ENCODE measurements at places on chromosomes 5 and 9.

GRCh38 chr5:37112383-37112991 is 136.7 kb downstream of the CPLANE1 start:
- no peak for DNase-seq

DNA sequence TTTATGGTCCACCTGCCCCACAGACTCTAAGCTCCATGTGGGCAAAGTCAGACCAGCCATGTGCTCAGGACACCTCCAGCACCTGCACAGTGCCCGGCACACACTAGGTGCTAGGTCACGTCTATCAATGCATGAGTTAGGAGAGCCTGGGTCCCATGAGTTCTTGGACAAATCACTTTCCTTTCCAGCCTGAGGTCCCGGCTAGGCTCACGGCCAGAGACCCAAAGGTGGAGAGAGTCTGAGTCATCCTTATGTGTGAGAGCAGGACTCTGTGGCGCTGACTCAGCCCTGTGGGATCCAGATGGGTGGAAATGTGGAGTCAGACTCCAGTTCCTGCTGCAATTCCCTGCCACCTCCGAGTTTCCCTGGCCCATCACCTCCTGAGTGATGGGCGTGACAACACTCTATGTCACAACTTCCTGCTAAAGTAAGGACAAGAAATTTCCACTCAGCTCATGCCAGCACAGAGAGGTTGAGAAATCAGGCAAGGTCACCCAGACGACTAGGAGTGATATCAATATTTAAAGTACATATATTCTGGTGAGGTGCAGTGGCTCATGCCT is 2.5 kb upstream of the ST6GALNAC4 start:
- no peak for DNase-seq

GRCh38 chr5:21858441-21858840 is 994.7 kb downstream of the CDH12 start:
- no peak for DNase-seq

- no peak for DNase-seq
These were observed 88.6 kb upstream of the AGXT2 start for GRCh38 chr5:35136386-35136785.

- DNase-seq: no peak
These were observed 1227.2 kb upstream of the WWC1 start for GRCh38 chr5:167064198-167064776.

- no peak for DNase-seq
These were observed 209.7 kb upstream of the NUDT12 start for GRCh38 chr5:103772248-103772647.

DNA sequence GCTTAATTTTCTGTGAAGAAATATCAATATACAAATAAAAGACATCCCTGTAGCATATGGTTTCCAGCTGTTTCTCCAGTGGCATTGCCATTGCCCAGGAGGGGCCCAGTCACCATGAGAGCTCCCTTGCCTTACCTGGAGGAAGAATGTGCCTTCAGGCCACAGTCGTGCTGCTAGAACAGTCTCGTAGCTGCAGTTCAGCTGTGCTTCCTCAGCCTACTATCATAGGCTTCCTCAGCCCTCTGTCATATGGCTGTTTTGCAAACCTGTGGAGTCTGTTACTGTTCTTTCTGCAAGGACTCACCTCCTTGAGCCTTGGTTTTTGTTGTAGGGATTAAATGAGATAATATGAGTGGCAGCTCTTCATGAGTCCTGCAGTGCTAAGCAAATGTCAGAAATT is 67.6 kb downstream of the RCL1 start:
- no peak for DNase-seq

DNA sequence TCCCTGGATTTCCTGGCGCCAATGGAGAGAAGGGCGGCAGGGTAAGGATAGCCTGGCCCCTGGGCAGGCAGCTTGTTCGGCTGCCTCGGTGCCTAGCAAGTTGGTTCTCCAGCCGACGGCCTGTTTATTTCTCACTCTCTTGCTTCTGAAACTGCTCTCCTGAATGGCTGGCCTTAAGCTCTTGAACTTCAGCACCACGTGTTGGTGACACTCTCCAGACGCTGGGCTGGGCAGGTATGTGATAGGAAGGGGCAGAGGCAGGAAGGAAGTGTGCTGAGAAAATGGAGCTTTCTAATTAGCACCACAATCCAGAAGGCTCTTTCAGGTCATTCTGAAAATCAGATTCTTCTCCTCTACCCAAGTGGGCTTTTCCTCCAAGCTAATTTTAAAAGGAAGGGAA is 91.4 kb upstream of the FCN2 start:
- no peak for DNase-seq

GRCh38 chr5:73780302-73781080 is 154.5 kb downstream of the ARHGEF28 start:
- no peak for DNase-seq

DNA sequence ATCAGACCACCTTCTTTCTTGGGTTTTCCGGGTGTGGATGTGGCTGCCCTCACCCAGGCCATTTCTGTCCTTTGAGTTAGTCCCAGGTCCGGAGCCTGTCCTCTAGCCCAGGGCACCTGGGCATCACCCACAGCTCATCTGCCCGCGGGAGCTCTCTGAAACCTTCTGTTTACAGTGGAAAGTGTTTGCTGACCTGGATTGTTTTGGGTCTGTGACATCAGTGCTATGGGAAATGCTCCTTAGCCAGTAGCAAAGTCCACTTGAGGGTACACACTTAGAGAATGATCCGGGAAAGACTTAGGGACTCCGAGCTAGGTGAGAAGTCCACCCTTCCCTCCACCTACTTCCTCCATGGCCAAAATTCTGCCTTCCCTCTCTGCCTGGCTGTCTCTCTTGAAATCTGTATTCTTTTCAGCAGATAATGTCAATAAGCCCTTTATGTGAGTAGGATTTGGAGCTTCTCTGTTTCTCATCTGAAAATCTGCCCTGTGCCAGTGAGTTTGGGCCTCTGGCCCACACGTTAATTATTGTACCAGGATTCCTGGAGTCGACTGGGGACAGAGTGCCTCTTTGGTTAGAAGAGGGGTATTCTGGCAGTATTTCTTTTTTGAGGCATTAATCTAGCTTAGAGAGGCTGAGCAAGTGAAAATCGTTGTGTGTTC is 19.9 kb downstream of the ABLIM3 start:
- no peak for DNase-seq

GRCh38 chr5:181044662-181045305 is 4.7 kb downstream of the BTNL9 start:
- DNase-seq: no peak

DNA sequence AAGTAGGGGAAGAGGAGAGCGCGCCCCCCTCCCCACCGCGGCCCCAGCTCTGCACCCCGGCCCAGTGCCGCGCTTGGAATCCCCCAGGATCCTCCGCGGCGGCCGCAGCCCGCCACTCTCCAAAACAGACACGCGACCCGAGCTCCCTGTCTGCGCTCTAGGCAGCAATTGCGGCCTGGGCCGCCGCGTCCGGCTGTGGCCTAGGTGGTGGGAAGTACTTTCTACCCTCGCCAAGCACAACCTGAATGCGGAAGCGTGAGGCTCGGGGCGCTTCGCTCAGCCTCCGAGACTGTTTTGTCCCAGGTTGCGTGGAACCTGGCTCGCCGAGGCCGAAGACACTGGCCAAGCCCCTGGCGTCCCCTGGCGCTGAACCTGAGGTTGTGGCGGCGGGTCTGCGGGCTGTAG is 3.3 kb upstream of the FOXB2 start:
- DNase-seq: no peak

DNA sequence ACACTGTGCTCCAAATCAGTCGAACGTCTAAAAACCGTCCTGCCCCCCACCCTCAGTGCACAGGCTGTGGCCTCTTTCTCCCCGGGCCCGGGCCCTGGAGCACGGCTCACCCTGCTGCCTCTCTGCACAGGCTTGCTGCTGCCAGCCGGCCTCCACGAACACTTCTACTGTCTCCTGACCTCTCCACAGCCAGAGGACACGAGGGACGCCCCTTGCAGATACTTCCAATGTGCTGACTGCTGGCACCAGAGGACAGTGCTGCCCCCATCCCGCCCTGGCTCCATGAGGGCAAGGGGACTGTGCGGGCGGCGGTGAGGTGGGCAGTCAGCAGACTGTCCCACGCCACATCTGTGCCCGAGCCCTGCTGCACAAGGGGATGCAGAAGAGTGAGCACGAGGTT is 174.8 kb downstream of the COL23A1 start:
- DNase-seq: no peak

GRCh38 chr9:15298362-15298761 is 8.7 kb downstream of the TTC39B start:
- no peak for DNase-seq

DNA sequence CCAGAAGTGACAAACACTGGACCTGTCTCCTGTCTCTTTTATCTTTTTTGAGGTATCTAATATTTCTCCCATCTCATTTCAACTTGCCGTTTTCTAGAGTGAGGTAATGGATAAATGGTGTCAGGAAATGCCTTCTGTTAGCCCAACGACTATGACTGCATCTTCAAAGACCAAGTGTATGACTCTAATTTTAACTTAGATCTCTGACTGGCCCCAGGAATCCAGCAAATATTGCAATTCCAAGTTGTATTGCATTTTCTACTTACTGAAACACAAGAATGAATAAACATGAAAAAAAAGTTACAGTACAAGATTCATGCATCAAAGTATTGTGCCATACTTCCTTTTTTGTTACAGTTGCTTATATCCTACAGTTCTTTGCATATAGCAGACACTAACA is 26.3 kb downstream of the SLC28A3 start:
- DNase-seq: no peak

DNA sequence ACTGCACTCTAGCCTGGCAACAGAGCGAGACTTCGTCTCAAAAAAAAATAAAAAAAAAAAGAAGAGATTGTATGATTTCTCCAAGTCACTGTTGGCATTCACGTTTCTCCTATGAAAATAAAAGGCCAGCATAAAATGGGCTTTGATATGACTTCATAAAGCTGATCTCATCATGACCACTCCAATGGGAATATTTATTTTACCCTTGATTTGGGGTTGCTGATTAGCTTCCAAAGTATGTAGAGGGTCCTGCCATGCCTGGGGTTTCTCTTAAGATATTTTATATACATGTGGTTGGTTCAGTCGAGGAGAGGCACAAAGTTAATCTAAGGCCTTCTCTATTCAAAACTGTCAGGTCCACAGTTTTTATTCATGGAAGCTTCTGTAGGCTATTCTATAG is 247.0 kb upstream of the TNC start:
- DNase-seq: no peak

- no peak for DNase-seq
These were observed 7.0 kb downstream of the PIGO start for GRCh38 chr9:35089434-35089833.

DNA sequence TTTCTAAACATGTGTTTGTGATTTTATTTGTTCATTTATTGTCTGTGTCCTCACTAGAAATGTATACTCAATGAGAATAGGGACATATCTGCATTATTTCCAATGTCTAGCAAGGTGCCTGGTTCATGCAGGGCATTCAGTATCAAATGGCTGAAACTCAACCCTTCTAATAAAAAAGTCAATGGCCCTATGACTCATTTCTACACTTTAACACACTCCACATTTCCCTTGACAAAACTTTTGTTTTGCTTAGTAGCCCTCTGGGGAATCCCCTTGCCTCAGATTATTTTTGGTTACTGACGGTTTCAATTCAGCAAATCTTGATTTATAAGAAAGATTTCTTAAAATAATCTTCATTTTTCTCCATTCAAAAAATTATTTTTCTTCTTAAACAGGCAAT is 206.0 kb upstream of the DMRTA1 start:
- no peak for DNase-seq

DNA sequence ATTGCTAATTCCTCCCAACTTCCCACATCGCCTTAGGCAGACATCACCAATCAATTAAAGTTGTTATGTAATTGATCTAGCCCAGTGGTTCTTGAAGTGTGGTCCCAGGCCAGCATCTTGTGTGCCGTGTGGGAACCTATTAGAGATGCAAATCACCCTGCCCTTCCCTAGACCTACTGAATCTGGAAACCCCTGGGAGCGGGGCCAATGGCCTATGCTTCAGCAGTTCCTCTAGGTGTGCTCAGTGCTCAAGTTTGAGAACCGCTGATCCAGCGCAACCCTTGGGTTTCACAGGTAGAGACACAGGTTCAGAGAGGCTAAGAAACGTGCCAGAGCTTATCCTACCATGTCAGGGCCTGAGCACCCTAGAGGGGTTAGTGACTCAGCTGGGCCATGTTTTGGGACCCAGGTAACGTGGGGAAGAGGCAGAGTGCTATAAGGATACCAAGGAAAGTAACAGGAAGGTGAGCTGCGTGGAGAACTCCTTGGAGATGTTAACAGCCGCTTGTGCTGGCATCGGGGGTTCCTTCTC is 4.4 kb downstream of the SLC34A1 start:
- DNase-seq: no peak

DNA sequence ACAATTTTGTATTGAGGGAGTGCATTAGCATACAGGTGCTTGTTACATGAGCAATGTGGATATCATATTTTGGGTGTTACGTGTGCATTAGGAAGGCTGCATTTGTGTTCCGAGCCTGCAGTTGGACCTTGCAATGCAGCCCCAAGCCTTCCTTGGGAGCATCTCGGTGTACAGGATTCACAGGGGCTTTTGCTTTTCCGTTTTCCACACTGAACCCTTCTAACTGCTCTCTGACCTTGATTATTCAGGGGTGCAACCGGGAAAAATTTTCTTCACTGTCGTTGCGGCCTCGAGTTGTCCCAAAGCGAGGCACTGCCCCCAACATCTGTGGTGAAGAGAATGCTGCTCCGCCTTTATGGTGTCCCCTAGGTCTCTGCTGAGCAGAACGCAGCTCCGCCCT is 80.1 kb upstream of the PLEKHG4B start:
- no peak for DNase-seq

DNA sequence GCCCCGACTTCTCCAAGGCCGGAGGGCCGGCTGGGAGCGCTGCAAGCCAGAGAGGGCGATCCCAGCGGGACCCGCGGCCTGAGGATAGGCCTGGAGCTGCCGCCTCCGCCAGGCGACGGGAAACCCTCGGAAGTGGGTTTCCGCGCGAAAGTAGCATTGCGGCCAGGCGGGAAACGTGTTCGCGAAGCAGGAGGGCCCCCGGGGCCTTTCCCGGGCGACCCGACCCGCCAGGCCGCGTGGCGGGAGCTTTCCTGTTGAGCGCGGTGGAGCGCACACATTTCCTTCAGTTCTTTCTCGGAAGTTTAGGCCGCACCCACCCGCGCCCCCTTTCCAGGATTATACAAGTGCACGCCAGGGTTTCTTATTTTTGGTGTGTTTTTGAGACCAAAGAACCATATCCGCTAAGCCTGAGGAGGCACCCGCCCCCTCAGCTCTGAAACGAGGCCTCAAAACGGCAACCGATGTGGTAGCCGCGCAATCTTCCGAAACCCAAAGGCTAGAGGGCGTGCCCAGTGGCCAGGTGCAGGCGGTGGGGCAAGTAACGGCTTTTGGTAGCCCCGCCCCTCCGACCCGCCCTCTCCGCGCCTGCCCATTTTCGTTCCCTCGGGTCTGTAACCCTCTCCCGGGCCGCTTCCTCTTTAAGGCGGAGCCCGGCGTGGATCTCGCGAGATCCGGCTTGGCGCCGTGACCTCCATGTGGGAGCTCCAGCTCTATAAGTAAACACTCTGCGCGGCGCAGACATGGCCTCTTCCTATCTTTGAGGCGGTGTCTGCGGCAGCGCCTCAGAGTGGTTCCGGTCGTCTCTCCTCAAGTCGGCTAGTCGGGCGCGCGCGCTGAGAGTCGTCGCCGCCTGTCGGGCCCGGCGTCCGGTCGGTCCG is at the start of gene UHRF2:
UHRF2 (plus strand) TSS at position 713 of the 878 bp plus-strand sequence. CDS start 292 bp downstream, outside the sequence.
- DNase-seq: peak; percentile 83

All from NCI-H2171 (cell line).